Activated CD8-positive, alpha-beta T cell treated with anti-CD3 and anti-CD28 coated beads, Interleukin-2, amount 10 ng/mL, durations not matched to agents 7 days and 5 days (primary cell): ENCODE measurements at places on chromosomes 1 and 21. TPM values are rescaled to one million over a fixed set of nuclear protein-coding genes. Genes with fewer than 3 reads are reported as not detected.

GRCh38 chr1:115924770-115925169, 51.5 kb upstream of the SLC22A15 start:
- DNase-seq: no peak

DNA sequence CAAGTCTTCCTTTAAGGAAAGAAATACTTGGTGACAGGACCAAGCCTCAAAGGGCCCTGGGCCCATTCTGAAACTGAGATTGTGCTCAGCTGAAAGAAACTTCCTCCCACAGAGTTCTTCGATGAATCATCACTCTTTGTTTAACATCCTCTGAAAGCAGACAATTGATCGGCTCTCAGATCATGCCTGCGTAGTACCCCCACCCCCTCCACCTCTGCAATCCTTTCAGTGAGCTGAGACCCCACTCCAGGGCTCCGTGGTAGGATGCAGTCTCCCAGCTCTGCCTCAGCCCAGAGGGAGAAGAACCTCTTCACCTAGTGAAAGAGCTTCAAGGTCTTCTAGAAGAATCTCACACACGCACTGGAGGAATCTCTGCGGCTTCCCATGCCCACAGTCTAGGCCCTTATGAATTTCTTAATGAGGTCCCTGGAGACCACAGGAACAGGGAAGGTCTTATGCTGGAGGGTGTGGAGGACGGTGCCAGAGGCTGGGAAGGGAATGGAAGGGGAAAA, 104.9 kb upstream of the SOD1 start:
- DNase-seq: peak; percentile 44

Gene DIO1
- total RNA-seq: not detected

DNA sequence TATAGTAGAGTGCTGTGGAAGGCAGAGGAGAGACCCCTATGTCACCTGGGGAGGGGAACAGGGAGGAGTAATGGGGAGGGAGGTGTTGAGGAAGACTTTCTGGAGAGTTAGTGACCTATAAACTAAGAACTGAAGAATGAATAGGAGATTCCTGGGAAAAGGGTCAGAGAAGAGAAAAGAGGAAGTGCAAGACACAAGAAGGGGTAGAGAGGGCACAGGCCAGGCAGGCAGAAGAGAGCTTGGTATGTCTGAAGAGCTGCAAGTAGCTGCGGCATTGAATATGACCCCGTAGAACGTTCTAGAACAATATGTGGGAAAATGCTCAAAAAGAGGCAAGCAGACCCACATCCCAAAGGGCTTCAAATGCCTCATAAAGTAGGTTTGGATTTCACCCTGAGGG, 361.2 kb downstream of the PRDM2 start:
- no peak for DNase-seq

DNA sequence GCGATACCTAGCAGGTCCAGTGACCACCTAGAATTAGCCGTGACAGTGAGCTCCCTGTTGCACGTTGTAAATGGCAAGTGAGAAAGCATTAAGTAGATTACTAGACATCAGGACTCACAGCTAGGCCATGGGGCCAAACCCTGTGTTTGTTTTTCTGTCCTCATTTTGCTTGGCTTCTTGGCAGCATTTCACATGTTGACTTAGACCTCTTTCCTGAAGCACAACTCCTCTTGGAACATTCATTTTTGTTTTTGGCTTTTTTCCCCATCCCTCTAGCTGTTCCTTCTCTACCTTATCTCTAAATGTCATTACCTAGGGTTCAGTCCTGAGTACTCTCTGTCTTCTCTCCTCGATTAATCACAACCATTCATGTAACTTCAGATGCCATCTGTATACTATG, 16.9 kb upstream of the PTPN14 start:
- no peak for DNase-seq

Gene TMPRSS3
- total RNA-seq: 9.9 TPM

Gene MYCL
- not detected for total RNA-seq

DNA sequence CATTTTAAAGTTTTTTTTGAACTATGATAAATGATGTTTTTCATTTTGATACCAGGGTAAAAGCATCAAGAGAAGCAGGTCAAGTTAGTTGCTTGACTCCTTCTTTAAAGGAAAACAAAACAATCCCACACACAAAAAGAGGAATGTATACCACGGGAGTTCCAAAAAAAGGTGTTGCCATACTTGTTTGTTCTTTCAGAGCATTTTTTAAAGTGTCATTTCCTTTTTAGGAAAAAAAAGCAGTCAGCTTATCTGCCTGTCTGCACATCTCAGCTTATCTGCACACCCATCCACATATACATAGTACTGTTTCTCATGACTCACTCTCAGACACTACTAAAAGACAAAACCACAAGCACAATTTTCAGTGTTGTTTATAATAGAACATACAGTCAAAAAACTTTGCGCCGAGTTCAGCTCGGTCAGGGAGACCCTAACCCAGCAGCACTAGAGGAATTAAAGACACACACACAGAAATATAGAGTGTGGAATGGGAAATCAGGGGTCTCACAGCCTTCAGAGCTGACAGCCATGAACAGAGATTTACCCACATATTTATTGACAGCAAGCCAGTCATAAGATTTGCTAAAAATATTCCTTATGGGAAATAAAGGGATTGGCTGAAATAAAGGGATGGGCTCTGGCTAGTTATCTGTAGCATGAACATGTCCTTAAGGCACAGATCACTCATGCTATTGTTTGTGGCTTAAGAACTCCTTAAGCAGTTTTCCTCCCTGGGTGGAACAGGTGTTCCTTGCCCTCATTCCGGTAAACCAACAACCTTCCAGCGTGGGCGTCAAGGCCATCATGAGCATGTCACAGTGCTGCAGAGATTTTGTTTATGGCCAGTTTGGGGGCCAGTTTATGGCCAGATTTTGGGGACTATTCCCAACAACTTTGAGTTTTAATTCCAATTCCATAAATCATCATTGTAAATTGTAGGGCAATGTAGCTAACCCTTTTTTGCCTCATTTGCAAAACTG, 11.4 kb upstream of the MNDA start:
- DNase-seq: no peak

Gene PTPN22
- total RNA-seq: 78.9 TPM

Gene STRIP1
- total RNA-seq: 35.9 TPM

- no peak for DNase-seq
Observed at GRCh38 chr1:86616871-86617270, 70.0 kb downstream of the CLCA4 start.

- DNase-seq: no peak
Observed at GRCh38 chr1:111045033-111045722, 81.5 kb upstream of the LRIF1 start.

DNA sequence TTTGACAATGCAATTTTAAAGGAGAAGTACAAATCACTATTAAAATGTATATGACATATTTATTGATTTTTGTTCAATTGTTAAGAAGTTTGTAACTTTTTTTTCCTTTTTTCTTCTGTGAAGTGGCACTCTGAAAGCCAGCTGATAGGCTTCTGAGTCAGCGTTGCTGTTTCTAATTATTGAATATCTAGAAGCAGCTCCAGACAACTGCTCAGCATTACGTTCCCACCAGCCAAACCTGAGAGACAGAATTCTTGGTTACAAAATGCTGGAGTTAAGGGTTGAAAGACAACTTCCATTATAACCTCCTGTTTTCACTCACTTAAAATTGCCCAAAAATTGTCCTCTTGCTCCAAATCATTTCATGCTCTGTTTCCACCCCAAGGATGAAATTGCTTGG, 31.4 kb upstream of the LMX1A start:
- no peak for DNase-seq

DNA sequence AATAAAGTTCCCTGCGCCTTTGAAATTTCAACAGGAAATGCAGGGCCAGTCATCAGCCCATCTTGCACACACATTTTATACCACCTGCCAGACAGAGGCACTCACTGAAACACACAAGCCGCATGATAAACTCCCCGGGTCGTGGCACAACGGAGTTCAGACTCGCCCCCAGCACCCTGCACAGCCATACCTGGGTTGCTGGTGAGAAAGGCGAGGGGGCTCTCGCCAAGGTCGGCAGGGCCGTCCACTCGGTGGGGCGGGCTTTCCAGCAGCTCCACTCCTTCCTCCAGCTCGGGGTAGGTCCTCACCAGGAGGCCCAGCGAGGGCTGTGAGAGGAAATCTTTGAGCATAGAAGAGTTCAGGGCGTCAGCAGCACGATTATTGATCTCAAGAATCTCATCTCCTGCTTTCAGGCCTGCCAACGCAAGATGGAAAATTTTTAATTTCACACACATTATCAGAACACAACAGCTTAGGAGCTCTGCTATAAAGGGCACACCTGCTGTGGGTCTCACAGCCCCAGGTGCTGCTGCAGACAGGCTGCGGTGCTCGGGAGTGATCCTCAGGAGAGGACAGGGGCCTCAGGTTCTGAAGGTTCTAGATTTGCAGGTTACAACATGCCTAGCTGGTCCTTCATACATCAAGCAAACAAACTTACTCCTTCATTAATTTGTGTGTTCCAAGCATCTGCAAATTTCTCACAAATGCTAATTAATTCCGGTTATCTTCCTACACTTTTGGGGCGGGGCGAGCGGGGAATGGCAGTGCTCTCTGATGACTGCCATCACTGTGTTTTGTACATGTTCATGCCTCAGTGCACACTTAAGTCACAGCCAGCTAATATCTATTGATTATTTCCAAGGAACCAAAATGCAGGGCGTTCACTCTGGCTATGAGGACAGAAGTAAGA, 144.2 kb upstream of the KRTAP19-8 start:
- peak; percentile 57 for DNase-seq

DNA sequence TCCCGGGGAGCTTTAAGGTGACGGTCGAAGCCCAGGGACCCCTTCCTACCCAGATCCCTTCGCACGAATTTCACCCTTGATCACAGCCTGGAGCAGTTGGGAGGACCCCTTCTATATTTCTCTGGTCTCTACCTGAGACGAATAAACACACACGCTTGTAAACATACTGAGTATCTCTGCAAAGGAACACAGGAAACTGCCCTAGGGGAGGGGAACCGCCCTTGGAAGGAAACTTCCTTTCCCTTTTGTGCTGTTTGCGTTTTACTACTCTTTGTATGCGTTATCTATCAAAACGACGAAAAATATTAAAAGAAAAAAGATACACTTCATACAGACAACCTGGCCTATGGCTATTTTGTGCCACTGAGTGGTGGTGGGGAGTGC, 750 bp downstream of the NECAP2 start:
- DNase-seq: no peak

GRCh38 chr1:109933856-109934711, 23.4 kb downstream of the CSF1 start:
- peak; percentile 45 for DNase-seq

DNA sequence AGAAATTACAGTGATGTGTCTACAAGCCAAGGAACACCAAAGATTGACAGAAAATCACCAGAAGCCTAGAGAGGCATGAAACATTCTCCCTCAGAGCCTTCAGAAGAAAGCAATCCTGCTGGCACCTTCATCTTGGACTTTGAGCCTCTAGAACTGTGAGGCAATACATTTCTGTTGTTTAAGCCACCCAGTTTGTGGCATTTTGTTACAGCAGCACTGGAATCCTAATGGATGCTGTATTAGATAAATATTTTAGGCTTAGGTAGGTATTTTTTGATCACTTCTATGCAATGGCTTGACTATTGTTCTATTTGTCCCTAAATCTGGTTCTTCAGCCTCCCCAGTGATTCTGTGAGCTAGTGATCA, 453.1 kb downstream of the LTN1 start:
- no peak for DNase-seq

- no peak for DNase-seq
Observed at GRCh38 chr1:94721240-94721639, 98.9 kb upstream of the SLC44A3 start.
